Coronary artery (tissue), 2 donors: ENCODE measurements at places on chromosomes 12 and 14.

DNA sequence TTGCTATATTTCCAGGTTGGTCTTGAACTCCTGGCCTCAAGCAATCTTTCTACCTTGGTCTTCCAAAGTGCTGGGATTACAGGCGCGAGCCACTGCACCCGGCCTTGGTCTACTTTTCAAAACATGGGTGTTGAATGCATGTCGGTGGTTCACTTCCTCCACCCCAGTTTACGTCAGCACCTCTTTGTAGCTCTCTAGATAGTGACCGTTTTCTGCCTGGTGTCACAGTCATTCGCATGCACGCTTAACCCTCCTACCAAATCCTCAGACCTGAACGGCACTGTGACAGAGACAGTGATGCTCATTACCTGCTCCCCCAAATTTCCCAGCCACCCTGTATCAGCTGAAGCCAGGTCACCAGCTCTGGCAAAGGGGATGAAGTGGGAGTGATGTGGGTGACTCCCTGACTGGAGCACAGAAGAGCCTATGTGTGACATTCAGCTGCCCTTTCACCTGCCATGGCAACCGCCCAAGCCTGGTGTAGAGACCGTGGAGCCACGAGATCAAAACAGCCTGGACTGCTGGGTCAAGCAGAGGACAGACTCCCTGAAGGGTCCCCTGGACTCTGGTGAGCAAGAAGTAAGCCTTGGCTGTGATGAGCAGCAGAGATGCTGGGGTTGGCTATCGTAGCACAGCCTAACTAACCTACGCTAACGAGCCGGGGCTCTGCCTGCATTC is 66.2 kb upstream of the GPR68 start:
- no peak for DNase-seq

- DNase-seq: no peak
Observed at GRCh38 chr14:33414041-33414440, 475.4 kb downstream of the NPAS3 start.

DNA sequence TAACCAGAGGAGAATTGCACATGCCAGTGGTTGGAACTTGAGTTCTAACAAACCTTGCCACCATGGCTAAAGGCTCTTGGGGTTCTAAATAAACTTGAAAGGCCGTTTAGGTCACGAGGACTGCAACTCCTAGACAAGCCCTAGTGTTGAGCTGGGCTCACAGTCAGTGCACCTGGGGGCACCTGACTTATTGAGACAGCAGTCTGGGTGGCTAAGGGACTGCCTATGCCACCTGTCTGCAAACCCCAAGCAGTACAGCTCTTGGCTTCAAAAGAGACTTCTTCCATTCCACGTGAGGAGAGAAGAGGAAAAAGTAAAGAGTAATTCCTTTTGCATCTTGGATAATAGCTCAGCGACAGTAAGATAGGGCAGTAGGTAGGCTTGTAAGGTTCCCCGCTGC is 765.6 kb upstream of the FOXG1 start:
- no peak for DNase-seq

DNA sequence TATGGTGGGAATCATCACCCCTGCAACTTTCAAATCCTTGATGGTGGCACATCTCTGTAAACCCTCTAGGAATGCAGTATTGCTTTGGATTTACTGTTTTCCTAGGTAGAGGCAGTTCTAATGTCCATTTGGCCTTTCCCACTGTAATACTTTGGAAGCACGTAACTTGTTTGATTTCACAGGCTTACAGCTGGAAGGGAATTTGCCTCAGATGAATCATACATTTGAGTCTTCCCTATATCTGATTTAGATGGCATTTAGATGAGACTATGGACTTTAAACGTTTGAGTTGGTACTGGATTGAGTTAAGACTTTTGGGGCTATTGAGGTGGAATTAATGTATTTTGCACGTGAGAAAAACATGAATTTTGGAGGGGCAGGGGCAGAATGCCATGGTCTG is 35.9 kb downstream of the DAAM1 start:
- DNase-seq: no peak

- no peak for DNase-seq
Observed at GRCh38 chr12:39061576-39061975, 156.2 kb upstream of the CPNE8 start.
